ENCODE measurements at places on chromosomes 12 and 14.
A peak's percentile ranks its signal among the peaks of the same experiment; 100 is the strongest.

- DNase-seq = no peak
Measured at GRCh38 chr12:53955036-53955775, 503 bp downstream of the HOXC12 start.

DNA sequence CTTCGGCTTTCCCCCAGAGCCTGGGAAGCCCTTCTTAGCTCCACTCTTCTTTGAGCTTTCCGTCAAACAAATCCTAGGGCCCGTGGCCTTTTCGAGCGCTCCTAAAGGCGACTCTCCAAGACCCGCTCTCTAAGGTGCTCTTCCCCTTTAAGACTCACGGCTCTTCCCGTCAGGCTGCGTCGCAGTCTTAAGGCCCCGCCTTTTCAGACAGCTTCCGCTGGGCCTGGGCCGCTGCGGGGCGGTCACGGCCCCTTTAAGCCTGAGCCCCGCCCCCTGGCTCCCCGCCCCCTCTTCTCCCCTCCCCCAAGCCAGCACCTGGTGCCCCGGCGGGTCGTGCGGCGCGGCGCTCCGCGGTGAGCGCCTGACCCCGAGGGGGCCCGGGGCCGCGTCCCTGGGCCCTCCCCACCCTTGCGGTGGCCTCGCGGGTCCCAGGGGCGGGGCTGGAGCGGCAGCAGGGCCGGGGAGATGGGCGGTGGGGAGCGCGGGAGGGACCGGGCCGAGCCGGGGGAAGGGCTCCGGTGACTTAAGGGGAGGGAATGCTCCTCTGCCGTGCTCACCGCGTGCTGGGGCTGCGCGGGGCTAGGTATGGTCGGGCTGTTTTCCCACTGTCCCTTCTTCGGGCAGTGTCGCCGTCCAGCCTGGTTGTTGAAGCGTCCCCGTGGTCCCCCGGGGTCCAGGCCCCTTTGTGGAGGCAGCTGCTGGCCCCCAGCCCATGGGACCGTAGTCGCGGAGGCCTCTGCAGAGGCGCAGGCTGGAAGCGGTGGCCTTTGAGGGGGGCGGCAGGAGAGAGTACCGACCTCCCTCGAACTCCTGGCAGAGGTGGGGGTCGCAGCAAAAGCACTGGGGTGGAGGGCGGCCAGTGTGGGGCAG is at the start of gene PEX5:
Gene PEX5 (plus strand): TSS at position 289 of the 870 bp plus-strand sequence. CDS start 692 bp downstream, outside the sequence.
- peak; percentile 96 for DNase-seq

GRCh38 chr12:95083938-95084337 is 10.5 kb upstream of the NR2C1 start:
- peak; percentile 83 for DNase-seq

DNA sequence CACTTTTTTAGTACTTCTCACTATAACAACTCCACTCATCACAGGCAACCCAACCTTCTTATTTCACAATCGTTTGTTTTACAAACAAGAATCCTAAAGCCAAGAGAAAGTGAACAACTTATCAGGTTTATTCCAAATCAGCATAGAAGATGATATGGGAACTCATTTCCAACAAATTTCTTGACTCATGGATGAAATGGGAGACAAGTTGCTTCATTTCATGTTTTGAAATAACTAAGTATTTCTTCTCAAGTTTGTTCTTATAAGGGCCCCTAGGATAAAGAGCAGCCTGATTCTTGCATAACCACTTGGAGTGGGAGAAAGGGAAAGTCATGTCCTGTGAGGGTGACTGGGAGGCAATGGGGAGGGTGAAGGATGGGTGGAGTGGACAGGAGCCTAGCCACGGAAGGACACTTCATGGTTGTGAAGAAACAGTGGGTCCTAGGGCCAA is 168.3 kb downstream of the DUSP6 start:
- DNase-seq = peak; percentile 85

DNA sequence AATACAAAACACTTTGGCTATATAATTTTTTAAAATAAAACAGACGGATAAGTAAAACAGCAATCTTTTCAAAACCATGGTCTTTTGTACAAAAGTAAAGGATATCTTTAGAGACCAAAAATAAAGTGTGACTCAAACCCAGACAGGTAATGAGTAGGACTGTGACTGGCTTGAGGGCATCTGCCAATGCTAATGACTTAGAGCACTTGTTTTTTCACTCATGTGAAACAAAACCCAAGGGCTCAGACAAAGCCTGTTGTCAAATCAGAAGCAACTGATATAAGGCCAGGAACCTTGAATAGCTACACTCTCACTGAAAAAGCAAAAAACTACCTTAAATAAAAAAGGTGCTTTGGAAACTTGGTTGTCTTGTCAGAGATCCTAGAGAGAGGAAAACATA is 357.4 kb downstream of the TMEM117 start:
- no peak for DNase-seq

- no peak for DNase-seq
Measured at GRCh38 chr14:68767248-68767645, 25.6 kb downstream of the ZFP36L1 start.

GRCh38 chr14:23071921-23072539 is 14.7 kb upstream of the CDH24 start:
- no peak for DNase-seq

- DNase-seq = no peak
Measured at GRCh38 chr12:64184216-64184615, 37.9 kb downstream of the KICS2 start.

- no peak for DNase-seq
Measured at GRCh38 chr12:115452751-115453281, 768.8 kb upstream of the TBX3 start.

DNA sequence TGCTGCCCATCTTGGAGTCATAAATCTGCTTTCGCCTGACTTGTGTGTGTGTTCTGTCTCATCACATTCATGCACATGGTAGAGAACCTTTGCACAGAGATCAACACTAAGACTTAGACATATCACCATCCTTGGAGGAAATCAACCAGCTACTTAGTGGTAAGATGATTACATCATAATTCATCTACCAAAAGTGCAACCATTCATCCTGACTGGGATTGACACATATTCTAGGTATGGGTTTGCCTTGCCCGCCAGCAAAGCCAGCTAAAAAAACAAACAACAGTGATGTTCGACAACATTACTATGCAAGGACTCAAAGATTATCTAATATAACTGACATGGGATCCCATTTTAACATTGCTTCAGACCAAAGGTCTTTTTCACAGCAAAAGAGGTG is 228.7 kb downstream of the NUAK1 start:
- no peak for DNase-seq

Data from choroid plexus epithelial cell (primary cell).